RPMI7951 (cell line): ENCODE measurements at places on chromosomes 12 and 14. TPM values are rescaled to one million over a fixed set of nuclear protein-coding genes. Genes with fewer than 3 reads are reported as not detected.

DNA sequence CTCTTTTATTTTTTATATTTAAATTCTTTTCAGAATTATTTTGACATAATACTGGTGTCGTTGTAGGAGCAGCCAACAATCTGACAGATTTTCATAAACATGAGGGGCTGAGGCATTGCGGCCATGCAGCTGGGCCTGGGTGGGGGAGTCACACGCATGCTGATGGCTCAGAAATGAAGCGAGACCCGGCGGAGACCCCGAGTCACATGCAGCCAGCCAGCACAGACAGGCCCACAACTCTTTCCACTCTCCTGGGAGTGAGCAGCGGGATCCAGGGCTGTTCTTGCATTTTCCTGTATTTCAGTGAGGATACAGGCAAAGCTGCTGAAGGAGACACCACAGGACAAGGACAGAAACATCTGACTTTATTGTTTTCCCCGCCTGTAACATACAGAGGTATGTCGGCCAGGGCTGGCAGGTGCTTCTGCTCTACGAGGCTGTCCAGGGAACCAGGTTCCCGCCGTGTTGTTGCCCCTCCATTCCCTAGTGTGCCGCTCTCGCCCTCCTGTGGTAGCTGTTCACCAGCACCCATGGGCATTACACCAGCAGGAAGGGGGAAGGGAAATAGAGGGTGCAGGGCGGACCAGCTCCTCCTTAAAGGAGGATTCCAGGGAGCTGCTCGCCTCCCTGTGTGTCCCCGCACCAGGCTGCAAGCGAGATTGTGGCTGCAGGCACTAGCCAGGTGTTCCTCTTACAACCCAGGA is 30.5 kb downstream of the FZD10 start:
- DNase-seq: no peak

- DNase-seq: no peak
Observed at GRCh38 chr12:68887641-68888040, 45.3 kb downstream of the CPM start.

DNA sequence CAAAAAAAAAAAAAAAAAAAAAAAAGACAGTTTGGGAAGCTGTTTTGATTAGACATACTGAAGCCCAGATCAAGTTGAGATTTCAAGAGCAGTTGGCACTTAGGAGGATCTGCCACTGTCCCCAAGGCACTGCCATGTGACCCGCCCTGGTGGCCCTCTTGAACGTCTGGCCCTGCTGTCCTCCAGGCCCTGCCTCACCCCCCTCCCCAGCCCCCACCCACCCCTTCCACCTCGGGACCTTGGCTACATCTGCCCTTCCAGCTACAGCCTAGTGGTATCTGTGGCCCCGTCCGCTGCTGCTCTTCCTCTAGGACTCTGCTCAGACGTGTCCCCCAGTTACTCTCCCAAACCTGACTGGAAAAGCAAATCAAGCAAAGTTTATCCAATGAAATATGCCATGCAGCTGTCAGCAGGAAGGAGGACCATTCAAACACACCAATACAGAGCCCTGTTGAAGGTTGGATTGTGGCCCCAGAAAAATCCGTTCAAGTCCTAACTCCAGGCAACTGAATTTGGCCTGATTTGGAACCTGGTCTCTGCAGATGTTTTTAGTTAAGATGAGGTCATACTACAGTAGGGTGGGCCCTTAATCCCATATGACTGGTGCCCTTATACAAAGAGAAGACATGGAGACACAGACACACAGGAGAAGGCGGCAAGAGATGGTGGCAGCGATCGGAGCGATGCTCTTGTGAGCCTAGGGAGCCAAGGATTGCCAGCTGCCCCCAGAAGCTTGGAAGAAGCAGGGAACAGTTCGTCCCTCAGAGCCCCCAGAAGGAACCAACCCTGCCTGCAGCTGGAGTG is 17.7 kb downstream of the SLC25A29 start:
- no peak for DNase-seq

DNA sequence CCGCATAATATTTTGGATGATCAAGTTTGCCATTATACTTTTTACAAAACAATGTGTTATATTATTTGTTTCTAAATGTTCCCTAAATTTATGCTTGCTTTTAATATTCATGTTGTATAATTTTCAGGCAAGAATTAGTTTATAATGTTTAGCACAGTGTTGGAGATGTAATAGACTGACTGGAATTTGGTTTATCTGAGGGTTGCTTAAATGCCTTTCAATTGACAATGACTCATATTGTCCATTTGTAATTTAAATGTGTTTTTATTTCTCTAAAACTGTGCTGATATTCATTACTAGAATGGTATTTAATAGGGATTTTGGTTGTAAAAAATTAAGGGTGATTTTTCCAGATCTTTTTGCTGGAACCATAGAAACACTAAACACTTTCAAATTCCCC is 788.4 kb downstream of the SLC6A15 start:
- no peak for DNase-seq

PMEL gene
- 0.84 and 1.1 TPM in 2 replicates for total RNA-seq

KRT85 gene
- total RNA-seq: not detected in 2 replicates

ZCRB1 gene
- total RNA-seq: 35.1 and 52.3 TPM in 2 replicates

SHMT2 gene
- 89.3 and 108 TPM in 2 replicates for total RNA-seq

SERPINA10 gene
- not detected in 2 replicates for total RNA-seq
